Umbilical cord (tissue), 2 donors: ENCODE measurements at places on chromosomes 2 and 18. TPM values are rescaled to one million over a fixed set of nuclear protein-coding genes. Genes with fewer than 3 reads are reported as not detected.

DNA sequence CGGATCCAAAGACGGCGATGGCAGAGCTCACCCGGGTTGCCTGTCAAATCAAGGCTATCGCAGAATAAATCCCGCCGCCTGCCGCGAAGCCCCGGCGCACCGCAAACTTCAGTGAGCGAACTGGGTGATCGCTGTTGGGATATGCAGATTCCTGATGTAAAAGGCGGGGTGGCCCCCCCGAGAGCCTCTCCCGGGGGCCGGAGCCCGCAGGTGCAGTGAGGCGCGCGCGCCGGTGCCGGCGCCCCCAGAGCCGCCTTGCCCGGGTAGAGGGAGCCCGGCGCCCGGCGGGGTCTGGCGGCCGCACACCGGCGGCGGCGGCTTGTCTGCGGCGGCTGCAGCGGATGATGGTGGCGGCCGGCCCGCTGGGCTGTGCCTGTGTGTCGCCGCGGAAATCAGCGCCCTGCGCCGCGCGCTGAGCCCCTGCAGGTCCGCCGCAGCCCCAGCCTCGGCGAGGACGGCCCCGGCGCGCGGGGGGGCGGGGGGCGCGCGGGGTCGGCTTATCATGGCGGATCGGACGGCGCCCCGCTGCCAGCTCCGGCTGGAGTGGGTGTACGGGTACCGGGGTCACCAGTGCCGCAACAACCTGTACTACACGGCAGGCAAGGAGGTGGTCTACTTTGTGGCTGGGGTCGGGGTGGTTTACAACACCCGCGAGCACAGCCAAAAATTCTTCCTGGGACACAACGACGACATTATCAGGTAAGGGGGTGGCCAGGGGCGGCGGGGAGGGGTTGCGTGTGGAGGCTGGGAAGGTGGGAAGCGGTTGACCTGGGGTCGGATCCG is 1.3 kb downstream of the EML6 start:
- DNase-seq, result peak; percentile 9

DNA sequence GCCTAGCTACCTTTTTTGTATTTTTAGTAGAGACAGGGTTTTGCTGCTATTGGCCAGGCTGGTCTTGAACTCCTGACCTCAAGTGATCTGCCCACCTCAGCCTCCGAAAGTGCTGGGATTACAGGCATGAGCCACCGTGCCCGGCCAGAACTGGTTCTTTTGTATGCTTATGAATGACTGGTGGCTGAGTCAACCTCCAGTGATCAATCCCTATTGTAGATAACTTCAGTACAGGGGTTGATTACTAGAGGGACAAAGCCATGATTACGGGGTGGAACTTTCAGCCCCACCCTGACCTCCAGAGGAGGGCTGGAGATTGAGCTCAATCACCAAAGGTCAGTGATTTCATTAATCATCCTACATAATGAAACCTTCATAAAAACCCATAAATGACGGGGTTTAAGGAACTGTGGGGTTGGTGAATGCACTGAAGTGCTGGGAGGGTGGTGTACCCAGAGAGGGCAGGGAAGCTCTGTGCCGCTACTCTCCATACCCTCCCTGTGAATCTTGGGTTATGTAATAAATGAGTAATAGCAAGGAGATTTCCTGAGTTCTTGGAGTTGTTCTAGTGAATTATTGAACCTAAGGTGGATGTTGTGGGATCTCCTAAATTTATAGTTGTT is 281.8 kb upstream of the CXCR4 start:
- DNase-seq, result no peak

DNA sequence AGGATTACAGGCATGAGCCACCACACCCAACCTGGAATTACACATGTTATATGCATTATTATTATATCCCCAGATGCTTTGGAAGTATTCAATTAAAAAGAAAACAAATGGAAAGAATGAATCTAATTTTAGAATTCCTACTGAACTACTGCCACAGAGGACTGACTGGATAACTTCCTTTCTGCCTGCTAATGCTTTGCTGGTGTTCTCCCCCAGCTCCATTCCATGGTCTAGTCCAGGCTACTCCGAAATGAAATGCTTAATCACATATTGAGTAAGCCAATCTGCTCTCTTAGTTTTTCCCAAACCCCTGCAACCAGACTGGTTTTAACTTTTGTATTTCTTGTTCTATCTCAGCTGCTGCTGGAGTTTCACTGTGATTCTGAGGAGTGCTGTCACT is 519.1 kb downstream of the SOX11 start:
- no peak for DNase-seq

The UGT1A4 gene
- total RNA-seq, result not detected

The LYPD6B gene
- 4.3 TPM for total RNA-seq

The ACOXL gene
- 6.0 TPM for total RNA-seq

The IL36RN gene
- total RNA-seq, result 6.0 TPM

The TMEM182 gene
- 20.2 TPM for total RNA-seq
